ENCODE measurements at places on chromosomes 12 and 14. TPM values are rescaled to one million over a fixed set of nuclear protein-coding genes. Genes with fewer than 3 reads are reported as not detected.

The CEBPE gene
- total RNA-seq: not detected

The SPRYD4 gene
- 1.9 TPM for total RNA-seq

The KCNK10 gene
- total RNA-seq: not detected

The TUNAR gene
- not detected for total RNA-seq

The C3AR1 gene
- 13.2 TPM for total RNA-seq

The DAO gene
- total RNA-seq: not detected

The COL2A1 gene
- not detected for total RNA-seq

The AKAP6 gene
- 33.1 TPM for total RNA-seq

The CFAP251 gene
- total RNA-seq: 0.35 TPM

The POTEM gene
- not detected for total RNA-seq

The WNT1 gene
- total RNA-seq: not detected

The OR6C2 gene
- total RNA-seq: not detected

The KRT82 gene
- total RNA-seq: not detected

The RILPL2 gene
- total RNA-seq: 7.9 TPM

All from gastroesophageal sphincter (tissue), 4 donors.